Right ventricle myocardium superior (tissue), 1 donor: ENCODE measurements at places on chromosomes 13 and 19.

GRCh38 chr19:44512326-44513298 is 12.3 kb upstream of the ZNF180 start:
- no peak for DNase-seq

DNA sequence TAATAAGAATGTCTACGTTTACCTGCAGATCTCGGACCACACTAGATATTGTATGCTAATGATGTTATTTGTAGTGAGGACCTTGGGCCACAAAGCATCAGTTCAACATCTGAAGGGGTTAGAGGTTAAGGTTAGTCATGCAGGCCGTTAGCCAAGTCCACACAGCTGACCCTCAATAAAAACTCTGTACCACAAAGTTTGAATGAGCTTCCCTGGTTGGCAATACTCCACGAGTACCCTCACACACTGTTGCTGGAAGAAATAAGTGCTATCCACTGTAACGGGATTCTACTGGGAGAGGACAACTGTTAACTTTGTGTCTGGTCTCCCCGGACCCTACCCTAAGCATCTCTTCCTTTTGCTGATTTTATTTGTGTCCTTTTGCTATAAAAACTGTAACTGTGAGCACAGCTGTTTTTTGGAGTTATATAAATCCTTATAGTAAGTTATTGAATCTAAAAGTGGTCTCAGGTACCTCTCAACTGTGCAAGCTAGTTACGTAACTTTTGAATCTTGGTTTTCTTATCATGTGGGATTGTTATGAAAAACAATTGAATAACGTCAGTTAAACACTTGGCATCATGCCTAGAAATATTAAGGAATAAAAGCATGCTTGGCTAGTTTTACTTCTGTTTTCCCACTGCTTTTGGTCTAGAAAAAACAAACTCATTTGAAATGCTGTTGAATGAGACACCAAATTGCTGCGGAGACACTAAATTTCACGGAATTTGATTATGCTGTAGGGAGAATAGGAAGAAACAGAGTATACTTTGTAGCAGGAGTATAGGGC is 181.5 kb downstream of the DNAJC3 start:
- DNase-seq: no peak

DNA sequence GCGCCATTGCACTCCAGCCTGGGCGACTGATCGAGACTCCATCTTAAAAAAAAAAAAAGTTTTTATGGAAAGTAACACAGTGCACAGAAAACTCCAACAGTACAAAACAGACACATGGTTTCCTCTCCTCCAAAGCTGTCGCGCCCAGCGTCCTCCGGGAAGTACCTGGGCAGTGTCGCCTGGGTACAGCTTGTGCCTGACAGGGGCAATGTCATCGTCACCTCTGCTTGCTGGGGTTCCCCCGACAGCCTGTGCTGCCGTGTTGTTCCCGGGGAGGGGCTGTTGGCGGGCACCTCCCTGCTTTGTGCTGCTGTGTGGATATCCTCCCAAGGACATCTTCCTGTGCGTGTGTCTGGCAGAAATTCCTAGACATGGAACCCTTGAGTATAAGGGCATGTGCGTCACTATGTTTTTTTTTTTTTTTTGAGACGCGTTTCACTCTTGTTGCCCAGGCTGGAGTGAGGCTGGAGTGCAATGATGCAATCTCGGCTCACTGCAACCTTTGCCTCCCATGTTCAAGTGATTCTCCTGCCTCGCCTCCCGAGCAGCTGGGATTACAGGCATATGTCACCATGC is 2.4 kb upstream of the F2RL3 start:
- DNase-seq: peak; percentile 77

DNA sequence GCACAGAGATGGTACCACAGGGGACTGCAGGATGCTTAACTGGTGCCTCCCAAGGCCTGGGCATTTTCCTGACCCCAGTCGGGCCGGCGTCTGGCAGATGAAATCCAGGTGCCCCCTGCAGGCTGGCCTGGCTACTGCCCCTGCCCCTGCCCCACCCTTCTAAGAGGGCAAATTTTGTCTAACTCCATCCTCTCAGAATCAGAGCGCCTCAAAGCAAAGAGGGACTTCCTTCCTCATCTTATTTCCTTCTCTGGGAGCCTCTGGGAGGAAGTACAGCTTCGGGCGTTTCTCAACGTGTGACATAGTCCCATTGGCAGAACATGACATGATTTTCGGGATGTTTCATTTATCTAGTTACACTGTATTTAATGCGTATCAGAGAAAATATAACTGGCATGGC is 2.7 kb downstream of the PRKACA start:
- peak; percentile 82 for DNase-seq
